ENCODE measurements at places on chromosomes 5 and 9. TPM values are rescaled to one million over a fixed set of nuclear protein-coding genes. Genes with fewer than 3 reads are reported as not detected.

The KCNV2 gene
- not detected for total RNA-seq

The SPINK5 gene
- 0.91 TPM for total RNA-seq

The DMRTA1 gene
- total RNA-seq = 2.3 TPM

The NMUR2 gene
- not detected for total RNA-seq

The TAF11L5 gene
- total RNA-seq = not detected
